Stimulated activated CD4-positive, alpha-beta T cell treated with anti-CD3 and anti-CD28 coated beads, TNF-alpha, amount 100 ng/mL, for 24 hours (primary cell): ENCODE measurements at places on chromosomes 2 and 18.

GRCh38 chr18:45834306-45834705 is 8.8 kb downstream of the SIGLEC15 start:
- no peak for DNase-seq

- no peak for DNase-seq
Measured at GRCh38 chr18:34947711-34948125, 93.5 kb upstream of the MAPRE2 start.

GRCh38 chr2:230627806-230628724 is 84.6 kb upstream of the CAB39 start:
- no peak for DNase-seq

- DNase-seq = no peak
Measured at GRCh38 chr2:10289891-10290290, 12.8 kb upstream of the HPCAL1 start.

- no peak for DNase-seq
Measured at GRCh38 chr2:239819974-239820555, 205.1 kb downstream of the NDUFA10 start.

DNA sequence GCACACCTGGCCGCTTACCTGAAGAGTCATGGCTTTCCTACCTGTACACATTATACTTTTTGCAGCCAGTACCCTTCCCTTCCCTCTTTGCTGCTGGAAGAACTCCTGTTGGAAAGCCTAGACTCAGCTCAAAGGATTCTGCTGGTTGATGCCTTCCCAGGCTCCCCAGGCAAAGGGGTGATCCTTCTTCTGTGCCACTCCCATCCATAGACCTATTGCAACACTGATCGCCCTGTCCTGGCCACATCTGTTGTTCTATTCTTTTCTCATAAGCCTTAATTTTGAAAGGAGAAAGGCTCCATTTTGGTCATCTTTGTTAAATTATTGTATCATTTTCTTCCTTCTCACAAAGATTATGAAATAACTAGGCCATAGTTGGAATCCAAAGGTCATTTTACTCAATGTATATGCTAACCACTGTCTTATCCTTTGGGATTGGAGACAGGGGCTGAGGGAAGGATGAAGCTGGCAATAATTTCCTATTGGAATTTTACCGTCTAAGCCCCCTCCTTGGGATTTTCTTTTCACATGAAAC is 3.4 kb upstream of the PRKCE start:
- DNase-seq = no peak

DNA sequence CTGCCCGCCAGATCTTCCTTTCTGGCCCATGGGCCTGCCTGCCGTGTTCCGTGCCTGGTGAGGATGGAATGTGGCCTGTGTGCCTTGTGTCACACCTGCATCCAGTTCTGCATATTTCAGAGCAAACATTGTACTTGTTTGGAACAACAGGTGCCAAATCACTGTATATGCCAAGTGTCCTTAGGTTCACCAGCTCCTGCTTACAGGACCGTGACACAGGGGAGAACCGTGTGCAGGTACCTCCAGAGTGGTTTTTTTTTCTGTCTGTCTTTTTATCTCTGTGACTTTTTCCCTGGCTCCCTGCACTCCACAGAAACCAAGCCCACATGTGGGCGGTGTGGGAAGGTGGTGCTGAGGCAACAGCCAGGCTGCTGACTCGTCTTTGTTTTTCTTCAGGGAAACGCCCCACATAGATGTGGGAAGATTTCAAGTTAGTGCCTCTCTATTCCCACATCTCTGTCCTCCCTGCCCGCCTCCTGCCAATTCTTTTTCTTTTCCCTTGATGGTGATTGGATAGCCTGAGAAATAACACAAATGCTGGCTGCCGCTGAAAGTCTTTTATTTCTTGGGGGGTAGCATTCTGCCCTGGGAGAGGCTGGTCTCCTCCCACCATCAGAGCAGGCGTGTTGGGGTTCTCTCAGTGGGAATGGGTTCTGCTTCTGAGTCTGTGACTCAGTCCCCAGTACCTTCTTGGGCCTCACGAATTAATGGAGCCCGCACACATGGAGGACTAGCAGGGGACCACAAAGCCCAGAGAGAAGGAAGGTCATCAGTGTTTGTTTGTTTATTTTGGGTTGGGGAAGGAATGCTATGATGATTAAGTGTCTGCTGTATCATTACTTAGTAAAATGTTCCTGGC is 21.4 kb downstream of the GRHL1 start:
- DNase-seq = peak; percentile 35

GRCh38 chr2:46988230-46988629 is 72.6 kb upstream of the MCFD2 start:
- no peak for DNase-seq

DNA sequence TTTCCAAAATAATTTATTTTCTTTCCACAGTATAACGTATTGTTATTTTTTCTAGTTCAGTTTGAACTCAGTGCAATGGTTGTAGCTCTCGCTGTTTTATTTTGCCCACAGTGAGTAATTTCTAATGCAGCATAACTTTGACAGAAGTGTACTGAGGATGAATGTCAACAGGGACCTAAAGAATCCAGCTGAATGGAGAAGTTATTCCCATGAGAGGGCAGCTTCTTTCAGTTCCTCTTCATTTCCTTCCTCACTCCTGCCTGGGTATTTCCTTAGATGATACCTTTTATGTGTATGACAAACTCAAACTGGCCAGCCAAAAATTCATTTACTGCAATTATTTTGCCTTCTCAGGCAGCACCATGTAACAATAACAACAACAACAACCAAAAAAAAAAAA is 1223.1 kb upstream of the ZEB2 start:
- no peak for DNase-seq

DNA sequence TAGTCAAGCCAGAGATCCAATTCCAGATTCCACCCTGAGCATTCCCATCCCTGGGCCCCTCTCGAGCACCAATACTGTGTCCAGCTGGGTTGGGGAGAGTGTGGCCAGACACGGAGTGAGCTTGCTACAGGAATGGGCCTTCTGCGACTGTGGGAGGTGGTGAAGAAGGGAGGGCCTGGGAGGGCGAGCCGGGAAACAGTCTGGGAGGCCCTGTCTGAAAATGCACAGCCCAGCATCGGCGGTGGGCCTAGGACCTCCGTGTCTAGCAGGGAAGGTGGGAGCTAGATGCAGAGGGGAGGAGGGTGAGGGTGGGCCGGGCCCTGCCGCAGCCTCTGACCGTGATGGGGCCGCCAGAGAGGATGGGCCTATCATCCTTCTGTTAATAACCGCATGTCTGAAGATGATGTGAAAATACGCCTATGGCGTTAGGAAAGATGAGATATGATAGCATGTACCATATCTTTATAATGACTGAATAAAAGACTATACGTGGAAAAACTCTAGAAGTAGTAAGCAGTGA is 1.9 kb upstream of the OTOS start:
- no peak for DNase-seq

- DNase-seq = no peak
Measured at GRCh38 chr2:159150280-159150746, 136.2 kb downstream of the WDSUB1 start.

- DNase-seq = no peak
Measured at GRCh38 chr2:193843675-193844074, 1648.9 kb upstream of the TMEFF2 start.

GRCh38 chr2:17765398-17765797 is 11.5 kb downstream of the GEN1 start:
- no peak for DNase-seq

DNA sequence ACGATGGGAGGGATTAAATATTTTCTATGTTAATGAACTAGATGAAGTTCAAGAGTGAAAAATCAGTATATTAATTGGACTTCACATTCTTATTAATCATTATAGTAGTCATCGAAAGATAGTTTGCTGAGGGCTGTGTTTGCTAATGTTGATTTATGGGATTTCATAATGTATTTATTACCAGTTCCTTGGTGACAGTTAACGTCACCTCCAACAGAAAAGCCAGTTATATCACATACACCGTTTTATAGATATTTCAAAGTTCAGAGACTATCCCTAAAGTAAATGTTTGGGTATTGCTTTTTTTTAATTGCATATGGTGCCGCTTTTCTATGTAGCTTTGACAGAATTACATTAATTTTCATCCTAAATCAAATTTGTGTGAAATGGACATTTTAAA is 49.4 kb upstream of the SP5 start:
- no peak for DNase-seq

GRCh38 chr2:46535360-46535759 is 56.0 kb downstream of the TMEM247 start:
- peak; percentile 36 for DNase-seq

GRCh38 chr2:131835621-131836091 is 308.0 kb downstream of the CCDC74A start:
- DNase-seq = no peak

GRCh38 chr18:66616523-66616983 is 12.7 kb upstream of the CDH19 start:
- no peak for DNase-seq

- DNase-seq = no peak
Measured at GRCh38 chr2:56147907-56148306, 35.9 kb upstream of the CCDC85A start.

- DNase-seq = no peak
Measured at GRCh38 chr2:239042551-239043320, 194.9 kb downstream of the TWIST2 start.

DNA sequence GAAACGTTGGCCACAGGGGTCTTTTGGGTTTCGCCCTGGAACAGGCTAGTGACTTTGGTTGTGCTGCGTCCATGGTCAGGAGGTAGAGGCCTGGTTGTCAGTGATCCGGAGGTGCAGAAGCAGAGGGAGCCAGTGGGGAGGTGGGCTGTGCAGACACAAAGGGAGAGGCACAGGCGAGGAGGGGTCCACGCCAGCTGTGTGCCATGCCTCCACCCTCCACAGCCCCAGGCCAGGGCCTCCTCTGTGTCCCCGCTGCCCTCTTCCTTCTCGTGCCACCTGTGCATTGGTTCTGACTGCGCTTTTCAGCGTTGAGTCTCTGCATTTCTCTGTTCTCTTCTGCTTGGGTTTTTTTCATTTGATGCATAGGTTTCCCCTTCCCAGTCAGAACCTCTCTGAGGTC is 121.0 kb downstream of the GBX2 start:
- DNase-seq = no peak

DNA sequence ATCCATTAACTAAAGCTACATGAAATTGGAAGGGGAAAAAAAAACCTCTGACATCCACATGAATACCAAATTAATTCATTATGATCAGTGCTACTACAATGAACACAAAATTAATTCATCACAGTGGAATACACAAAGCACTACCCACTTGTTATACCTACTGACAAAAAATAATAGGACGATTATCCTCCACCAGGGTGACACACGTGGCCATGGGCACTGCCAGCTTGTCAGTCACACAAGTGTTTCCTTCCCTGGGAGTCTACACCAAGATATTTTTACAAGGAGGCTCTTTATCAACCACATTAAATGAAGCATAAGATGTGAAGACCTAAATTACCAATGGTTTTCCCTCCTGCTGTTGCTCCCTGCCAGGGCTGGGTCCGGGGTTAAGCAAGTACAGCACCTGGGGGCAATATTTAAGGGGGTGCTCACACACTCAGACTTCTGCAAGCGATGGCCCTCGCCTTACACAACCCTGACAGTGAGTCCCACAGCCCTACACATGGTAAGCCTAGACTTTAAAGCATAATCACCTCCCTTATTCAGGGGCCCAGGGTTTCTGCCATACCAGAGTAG is 90.1 kb downstream of the TCF4 start:
- DNase-seq = no peak

GRCh38 chr2:20532634-20533437 is 86.0 kb downstream of the RHOB start:
- no peak for DNase-seq

DNA sequence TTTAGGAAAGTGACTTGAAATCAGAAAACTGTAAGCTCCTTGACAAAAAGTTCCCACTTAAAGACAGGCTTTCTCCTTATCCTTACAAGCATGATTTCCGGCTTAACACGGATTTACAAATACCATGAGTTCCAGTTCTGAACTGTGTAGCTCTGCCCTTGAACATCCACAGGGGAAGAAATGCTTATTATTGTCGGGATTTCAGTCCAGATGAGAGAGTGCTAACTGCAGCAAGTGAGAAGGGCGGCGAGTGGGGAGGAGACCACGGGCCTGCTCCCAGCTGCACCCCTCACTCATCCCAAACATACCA is 73.1 kb downstream of the LRRC30 start:
- no peak for DNase-seq

GRCh38 chr2:62423235-62423634 is 82.8 kb downstream of the TMEM17 start:
- no peak for DNase-seq

- no peak for DNase-seq
Measured at GRCh38 chr18:12432881-12433280, 25.2 kb downstream of the PRELID3A start.

GRCh38 chr18:2948038-2948437 is 64.9 kb downstream of the LPIN2 start:
- no peak for DNase-seq

DNA sequence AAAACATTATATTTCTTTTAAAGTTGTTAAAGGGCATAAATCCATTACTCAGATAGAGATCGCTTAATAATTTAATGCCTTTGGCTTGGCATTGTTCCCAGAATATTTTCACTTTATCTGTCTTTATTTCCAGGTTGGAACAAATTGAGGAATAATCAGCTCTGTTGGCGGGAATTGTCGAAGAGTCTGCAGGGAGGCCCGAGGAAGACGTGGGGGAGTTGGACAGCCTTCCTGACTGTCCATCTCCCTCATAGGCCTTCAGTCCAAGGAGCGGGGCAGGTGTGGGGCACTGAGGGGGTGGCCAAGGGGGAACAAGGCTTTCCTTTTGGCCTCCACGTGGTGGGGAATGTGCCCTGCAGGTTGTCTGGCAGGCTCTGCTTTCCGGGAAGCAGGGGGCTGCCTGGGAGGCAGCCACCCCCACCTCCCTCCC is 179.6 kb downstream of the ZBTB7C start:
- no peak for DNase-seq

GRCh38 chr2:138155304-138155703 is 191.0 kb downstream of the HNMT start:
- DNase-seq = no peak

DNA sequence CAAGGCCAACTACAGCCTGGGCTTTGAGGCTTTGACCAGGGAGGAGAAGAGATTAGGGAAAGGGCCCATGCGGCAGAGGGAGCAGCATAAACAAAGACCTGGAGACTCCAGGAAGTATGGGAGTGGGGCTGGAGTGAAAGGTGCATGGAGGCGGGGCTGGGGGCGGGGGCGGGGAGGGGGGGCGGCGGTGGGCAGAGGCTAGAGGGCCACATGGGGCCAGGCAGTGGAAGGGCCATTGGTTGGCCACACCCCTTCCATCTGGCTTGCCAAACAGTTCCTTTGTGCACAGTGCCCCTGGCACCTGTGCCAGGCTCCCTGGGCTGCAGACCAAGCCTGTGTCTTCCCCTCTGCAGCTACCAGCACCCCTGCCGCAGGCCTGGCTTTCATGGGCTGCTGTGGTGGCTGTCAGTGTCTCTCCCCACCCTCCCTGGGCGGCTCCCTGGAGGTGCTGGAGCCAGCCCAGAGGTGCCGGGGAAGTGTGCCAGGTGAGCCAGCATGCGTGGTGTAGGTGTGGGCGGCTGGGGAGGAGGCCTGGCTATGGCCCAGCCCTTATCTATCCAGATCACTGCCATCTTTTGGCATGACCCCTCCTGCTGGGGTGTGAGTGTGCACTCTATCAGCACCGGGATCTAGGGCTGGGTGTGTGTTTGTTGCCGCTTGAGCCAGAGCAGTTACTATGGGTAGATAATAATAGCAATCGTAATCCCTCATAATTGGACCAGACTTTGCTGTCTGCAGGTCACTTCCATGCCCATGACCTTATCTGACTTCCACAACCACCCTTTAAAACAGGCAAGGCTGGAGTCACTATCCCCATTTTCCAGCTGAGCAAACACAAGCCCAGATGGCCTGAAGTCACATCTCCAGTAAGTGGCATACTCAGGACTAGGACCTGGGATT is 30.5 kb downstream of the DNMT3A start:
- DNase-seq = no peak
